MCF 10A (cell line): ENCODE measurements at places on chromosomes 16 and 17.
A peak's percentile ranks its signal among the peaks of the same experiment; 100 is the strongest.

GRCh38 chr16:87412371-87412995 lies 20.3 kb downstream of the MAP1LC3B start:
- no peak for DNase-seq

DNA sequence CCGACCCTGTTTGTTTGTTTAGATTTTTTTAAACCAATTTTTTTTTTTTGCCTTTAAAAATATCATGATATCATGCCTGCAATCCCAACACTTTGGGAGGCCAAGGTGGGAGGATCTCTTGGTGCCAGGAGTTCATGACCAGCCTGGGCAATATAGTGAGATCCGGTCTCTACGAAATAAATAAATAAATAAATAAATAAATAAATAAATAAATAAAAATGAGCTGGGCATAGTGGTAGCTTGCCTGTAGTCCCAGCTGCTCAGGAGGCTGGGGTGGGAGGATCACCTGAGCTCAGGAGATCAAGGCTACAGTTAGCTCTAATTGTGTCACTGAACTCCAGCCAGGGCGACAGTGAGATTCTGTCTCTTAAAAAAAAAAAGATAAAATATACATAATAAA lies 8.1 kb upstream of the IGF2BP1 start:
- DNase-seq = no peak

DNA sequence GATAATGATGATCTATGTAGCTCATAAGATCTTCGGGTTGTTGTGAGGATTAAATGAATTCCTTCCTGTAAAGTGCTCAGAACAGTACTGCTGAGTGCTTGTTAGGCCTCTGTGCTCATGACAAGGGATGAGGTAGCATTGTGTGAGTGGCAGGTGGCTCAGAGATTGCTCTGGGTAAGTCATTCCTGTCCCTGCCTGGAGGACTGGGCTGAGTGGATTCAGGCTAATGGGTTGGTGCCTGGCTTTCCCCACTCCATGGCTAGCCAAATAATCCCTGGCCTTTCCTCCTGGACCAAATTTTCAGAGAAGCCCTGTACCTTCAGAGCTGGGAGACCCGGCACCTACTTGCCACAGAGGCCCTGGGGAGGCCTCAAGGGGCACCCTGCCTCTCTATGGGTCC lies 1.3 kb upstream of the CCDC92B start:
- no peak for DNase-seq

DNA sequence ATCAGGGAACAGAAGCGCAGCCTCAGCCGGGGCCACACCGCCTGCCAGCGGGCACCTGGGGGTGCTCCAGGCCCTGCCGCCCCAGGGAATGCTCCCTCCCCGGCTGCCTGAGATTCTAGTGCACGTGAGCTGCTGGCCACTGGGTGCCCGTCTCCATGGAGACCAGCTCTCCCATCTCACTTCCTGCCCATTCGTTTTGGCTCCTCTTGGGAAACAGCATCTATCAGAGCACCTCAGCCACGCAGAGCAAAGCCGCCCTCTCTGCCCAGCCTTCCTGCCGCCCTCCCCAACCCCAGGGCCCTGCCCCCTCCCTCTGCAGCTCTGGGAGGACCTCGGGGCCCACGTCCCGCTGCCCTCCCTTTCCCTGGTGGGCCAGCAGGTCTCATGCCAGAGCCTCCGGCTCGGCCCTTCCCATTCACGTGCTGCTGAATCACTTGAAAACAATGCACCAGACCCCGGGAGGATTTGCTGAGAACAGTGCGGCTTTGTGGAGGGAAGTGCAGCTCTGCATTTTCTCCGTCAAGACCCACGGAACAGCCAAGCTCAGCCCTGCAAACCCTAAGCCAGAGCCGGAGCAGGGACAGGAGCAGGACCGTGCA lies 19.4 kb downstream of the CEP295NL start:
- DNase-seq = peak; percentile 78

GRCh38 chr17:77721846-77722160 lies 236.7 kb upstream of the TNRC6C start:
- DNase-seq = no peak
